ENCODE measurements at places on chromosomes 1 and 21. TPM values are rescaled to one million over a fixed set of nuclear protein-coding genes. Genes with fewer than 3 reads are reported as not detected.

The FMO5 gene
- 2.2 TPM for total RNA-seq

- no peak for DNase-seq
- no peaks in the 10 kb centered on the region for H3K27me3 ChIP-seq
- H3K36me3 ChIP-seq, result peaks cover 9% of the 10 kb centered on the region
- H3K4me1 ChIP-seq, result no peaks in the 10 kb centered on the region
- no peak overlapping the region for H3K27ac ChIP-seq
Measured at GRCh38 chr1:156540955-156541354, 31.4 kb downstream of the IQGAP3 start.

DNA sequence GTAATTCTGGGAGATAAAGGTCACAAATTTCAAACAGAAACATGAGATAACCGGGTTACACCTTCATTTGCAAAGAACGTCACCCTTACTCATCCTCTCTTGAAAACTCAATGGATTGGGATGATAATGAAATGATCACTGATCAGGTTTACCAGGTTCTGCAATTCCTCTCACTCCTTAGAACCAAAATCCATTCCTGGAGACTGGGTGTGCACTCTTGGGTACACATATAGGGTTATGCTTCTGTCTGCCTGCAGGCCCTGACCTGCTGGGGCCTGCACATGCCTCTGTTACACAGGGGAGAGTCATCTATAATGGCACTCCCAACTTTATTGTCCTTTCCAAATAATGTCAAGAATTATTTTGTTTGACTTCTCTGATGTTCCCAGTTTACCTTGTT lies 8.3 kb downstream of the SUSD4 start:
- DNase-seq, result no peak

DNA sequence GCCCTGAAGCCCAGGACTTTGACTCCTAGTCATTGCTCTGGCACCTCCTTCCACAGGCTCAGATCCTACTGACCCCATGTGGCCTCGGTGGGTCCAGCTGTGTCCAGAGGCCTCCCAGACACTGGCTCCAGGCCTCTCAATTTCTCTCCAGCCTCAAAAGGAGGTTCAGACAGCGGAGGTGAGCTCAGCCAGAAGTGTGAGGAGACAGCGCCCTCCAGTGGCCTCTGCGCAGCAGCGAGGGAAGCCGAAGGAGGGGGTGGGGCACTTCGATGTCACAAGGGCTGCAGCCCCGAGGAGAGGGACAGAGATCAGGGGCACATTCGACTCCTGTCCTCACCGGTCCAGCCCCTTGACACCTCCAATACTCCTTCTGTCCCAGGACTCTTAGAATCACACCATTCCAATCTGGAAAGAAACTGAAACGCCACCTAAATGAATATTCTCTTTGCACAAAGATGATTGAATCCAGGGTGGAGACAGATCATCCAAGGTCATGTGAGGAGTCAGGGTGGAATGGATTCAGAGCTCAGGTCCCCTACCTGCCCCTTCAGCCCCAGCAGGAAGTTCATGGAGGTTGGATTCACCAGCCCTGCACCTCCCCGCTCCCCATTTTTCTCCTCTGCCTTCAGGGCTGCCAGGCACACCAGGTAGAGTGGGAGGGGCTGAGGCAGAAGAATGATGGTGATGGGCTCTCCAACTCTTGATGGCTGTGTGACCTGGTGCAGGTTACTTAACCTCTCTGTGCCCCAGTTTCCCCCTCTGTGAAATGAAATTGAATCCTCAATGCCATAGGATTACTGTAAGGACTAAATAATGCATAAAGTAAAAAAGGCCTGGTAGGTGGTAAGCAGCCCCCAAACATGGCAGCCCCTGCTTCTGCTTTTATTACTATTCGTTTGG lies 34.8 kb upstream of the ZBTB40 start:
- peaks cover 38% of the 10 kb centered on the region for H3K4me1 ChIP-seq
- no peak overlapping the region for H3K27ac ChIP-seq

DNA sequence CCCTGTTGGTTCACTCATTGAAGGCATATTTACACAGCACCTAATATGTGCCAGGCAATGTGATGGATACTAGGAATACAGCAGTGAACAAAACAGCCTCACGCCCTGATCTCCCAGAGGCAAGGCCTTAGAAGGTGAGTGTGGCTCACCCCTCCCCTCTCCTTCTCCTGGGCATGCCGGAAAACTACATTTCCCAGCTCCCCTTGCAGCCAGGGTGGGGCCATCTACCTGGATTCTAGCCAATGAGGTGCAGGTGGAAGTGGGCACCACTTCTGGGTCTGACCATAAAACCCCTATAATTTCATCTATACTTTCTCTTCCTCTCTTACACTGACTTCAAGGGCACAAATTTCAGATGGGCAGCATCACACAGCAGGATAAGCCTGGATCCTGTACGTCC lies 63.8 kb downstream of the FBXO2 start:
- no peak for DNase-seq
- H3K27ac ChIP-seq, result no peak overlapping the region
- H3K4me1 ChIP-seq, result no peaks in the 10 kb centered on the region

- H3K36me3 ChIP-seq, result peaks cover 3% of the 10 kb centered on the region
- no peak for DNase-seq
- H3K4me3 ChIP-seq, result no peak overlapping the region
- H3K27me3 ChIP-seq, result no peaks in the 10 kb centered on the region
- H3K27ac ChIP-seq, result no peak overlapping the region
Measured at GRCh38 chr1:192131914-192132313, 26.3 kb upstream of the RGS18 start.

DNA sequence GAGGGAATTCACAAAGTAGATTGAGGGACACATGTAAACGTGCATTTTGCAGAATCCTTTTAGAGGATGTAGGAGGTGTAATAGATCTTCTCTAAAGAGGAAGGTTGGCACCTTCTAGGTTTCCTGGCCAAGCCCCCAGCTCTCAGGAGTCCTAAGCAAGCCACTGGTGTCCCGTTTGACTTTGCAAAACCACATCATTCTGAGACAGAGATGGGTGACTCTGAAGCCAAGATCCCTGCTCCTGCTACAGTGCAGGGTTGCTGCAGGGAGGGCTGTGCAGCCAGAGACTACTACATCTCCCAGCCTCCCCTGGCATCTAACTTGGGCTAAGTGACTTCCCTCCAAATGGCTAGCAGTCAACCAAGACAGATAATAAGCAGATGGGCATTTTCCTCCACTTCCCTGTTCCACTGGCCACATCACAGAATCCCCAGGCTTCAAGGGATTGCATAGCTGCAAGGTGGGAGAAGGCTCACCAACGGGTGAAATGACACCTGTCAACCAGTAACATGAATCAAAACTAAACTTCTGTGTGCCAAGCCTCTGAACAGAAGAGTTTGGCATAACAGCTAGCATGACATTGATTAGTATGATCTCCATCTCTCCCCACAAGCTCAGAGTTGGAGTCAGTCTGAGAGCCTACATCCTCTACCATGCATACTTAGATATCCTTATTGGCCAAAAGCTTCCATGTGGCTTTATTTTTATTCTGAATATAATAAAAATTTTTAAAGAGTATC lies 129.6 kb upstream of the COA6 start:
- H3K36me3 ChIP-seq, result no peaks in the 10 kb centered on the region
- H3K4me3 ChIP-seq, result no peak overlapping the region
- no peak overlapping the region for H3K27ac ChIP-seq
- peaks cover 2% of the 10 kb centered on the region for H3K27me3 ChIP-seq

The TFF2 gene
- total RNA-seq, result not detected

GRCh38 chr1:110846861-110847260 lies 26.1 kb upstream of the CD53 start:
- H3K36me3 ChIP-seq, result no peaks in the 10 kb centered on the region
- H3K4me1 ChIP-seq, result no peaks in the 10 kb centered on the region
- DNase-seq, result no peak

The AQP10 gene
- not detected for total RNA-seq

The EPRS1 gene
- 158 TPM for total RNA-seq

GRCh38 chr1:68808351-68808750 lies 311.5 kb upstream of the DEPDC1 start:
- H3K4me3 ChIP-seq, result no peak overlapping the region
- no peak for DNase-seq
- H3K27me3 ChIP-seq, result no peaks in the 10 kb centered on the region
- no peaks in the 10 kb centered on the region for H3K36me3 ChIP-seq
- H3K4me1 ChIP-seq, result no peaks in the 10 kb centered on the region

The PDC gene
- not detected for total RNA-seq

The TRIM46 gene
- total RNA-seq, result 6.1 TPM

The KIF14 gene
- 2.6 TPM for total RNA-seq

DNA sequence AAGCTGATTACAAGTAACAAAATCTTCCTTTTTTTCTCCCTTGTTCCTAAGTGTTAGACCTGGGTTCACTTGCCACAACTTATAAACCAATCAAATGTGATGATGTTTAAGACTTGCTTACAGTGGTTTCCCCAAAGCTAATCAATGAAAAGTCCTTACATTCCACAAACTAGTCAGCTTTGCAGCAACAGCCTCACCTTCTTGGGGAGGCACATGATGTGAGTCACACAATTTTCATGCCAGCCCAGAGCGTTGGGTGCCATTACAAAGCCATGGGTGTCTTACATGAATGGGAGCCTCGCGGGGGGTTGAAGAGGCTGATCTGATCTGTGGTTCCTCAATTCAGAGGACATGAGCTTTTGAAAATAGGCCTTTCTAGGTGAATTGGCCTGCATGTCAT lies 91.6 kb upstream of the UBE2U start:
- H3K27ac ChIP-seq, result no peak overlapping the region
- no peak overlapping the region for H3K4me3 ChIP-seq
- no peaks in the 10 kb centered on the region for H3K36me3 ChIP-seq
- H3K27me3 ChIP-seq, result no peaks in the 10 kb centered on the region
- no peaks in the 10 kb centered on the region for H3K4me1 ChIP-seq

GRCh38 chr21:17231771-17232170 lies 281.1 kb upstream of the CXADR start:
- peaks cover 29% of the 10 kb centered on the region for H3K27me3 ChIP-seq
- H3K4me3 ChIP-seq, result no peak overlapping the region
- no peak overlapping the region for H3K27ac ChIP-seq
- DNase-seq, result no peak

DNA sequence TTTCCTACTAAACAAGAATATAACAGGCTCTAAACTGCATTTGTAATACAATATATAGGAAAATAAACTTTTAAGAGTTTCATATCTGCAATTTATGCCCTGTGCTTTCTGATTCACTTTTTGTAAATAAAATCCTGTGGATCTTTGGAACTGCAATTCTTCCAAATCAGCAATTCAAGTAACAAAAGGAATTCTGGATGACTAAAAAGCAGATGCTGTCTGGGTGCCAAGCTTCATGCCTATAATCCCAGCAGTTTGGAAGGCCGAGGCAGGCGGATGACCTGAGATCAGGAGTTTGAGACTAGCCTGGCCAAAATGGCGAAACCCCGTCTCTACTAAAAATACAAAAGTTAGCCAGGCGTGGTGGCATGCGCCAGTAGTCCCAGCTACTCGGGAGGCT lies 6.3 kb downstream of the NME7 start:
- peaks cover 4% of the 10 kb centered on the region for H3K36me3 ChIP-seq
- peaks cover 18% of the 10 kb centered on the region for H3K4me1 ChIP-seq
- DNase-seq, result no peak
- H3K4me3 ChIP-seq, result no peak overlapping the region

DNA sequence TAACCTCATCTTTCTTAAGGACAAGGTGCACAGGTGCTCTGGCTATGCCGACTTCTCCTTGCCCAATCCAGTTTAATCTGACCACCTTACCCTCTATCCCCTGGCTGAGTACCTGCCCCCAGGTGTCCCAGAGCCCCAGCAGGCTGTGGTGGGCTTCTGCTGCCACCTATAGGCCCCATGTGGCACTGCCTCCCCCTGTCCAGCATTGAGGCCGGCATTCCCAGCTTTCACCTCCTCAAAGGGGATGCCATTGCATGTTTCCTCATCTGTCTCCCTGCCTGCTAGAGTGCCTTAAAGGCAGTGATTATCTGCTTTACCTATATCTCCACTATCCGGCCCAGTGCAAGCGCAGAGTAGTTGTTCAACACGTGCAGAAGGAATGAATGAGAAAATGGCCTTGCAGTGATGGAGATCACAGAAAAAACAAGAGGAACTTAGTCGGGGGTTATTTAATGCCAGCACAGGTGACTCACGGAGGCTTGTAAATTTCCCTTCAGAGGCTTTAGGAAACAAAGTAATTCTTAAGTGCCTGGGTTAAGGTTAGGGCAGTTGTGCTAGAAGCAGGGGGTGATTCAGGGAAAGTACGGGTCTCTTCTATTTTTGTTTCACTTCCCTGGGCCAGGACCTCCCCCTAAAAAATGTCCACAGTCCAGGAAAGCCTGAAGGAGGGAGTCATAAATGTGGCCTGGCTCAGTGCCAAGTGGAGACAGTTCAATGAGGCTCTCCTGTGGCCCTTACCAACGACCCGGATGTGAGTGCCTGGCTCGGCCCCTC lies 131.8 kb upstream of the NGF start:
- peaks cover 11% of the 10 kb centered on the region for H3K4me1 ChIP-seq
- DNase-seq, result no peak
- peak overlapping the region; percentile 43 for H3K27ac ChIP-seq

- H3K4me1 ChIP-seq, result peaks cover 28% of the 10 kb centered on the region
- no peak for DNase-seq
- no peaks in the 10 kb centered on the region for H3K27me3 ChIP-seq
- no peak overlapping the region for H3K4me3 ChIP-seq
- no peaks in the 10 kb centered on the region for H3K36me3 ChIP-seq
- no peak overlapping the region for H3K27ac ChIP-seq
Measured at GRCh38 chr21:35206141-35207125, 157.3 kb upstream of the RUNX1 start.

DNA sequence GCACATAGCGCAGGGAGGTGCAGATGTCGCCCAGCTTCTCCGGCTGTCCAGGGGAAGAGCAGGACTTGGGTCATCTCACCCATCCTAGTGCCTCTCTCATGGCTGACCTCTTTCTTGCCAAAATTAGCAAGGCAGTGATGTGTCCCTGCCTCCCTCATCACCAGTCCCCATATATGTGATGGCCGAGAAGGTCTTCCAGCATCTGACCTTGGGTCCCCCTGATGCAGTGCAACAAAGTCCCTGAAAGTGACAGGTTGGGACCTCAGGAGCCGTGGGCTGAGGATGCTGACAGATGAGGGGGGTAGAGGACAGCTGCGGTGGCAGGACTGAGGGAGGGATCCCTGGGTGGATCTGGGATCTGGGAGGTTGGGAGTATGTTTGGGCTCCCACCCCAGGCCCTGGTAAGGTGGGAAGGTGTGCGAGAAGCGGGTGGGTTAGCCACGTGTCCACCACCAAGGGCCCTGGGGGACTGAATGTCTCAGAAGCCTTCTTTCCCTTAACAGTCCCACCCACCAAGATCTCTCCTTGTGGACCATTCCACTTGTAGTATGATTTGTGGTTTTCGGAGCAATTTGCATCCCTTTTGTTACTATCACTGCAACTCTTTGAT lies 109.7 kb downstream of the SYT2 start:
- no peak overlapping the region for H3K27ac ChIP-seq
- H3K4me1 ChIP-seq, result peaks cover 4% of the 10 kb centered on the region
- H3K27me3 ChIP-seq, result no peaks in the 10 kb centered on the region
- no peaks in the 10 kb centered on the region for H3K36me3 ChIP-seq
- H3K4me3 ChIP-seq, result no peak overlapping the region
- DNase-seq, result no peak

GRCh38 chr1:228288536-228289238 lies 80.8 kb downstream of the OBSCN start:
- no peak for DNase-seq
- no peaks in the 10 kb centered on the region for H3K27me3 ChIP-seq
- peaks cover 2% of the 10 kb centered on the region for H3K4me1 ChIP-seq
- peaks cover 8% of the 10 kb centered on the region for H3K36me3 ChIP-seq

The KCNJ15 gene
- total RNA-seq, result 0.51 TPM

GRCh38 chr1:10755970-10756521 lies 40.4 kb downstream of the CASZ1 start:
- no peak for DNase-seq
- peaks cover 2% of the 10 kb centered on the region for H3K4me1 ChIP-seq
- H3K27me3 ChIP-seq, result no peaks in the 10 kb centered on the region
- H3K36me3 ChIP-seq, result no peaks in the 10 kb centered on the region
- no peak overlapping the region for H3K27ac ChIP-seq

The TNFSF4 gene
- total RNA-seq, result 0.57 TPM

Measured in osteocyte (in vitro differentiated cells).